ENCODE measurements at places on chromosomes 2 and 18.

DNA sequence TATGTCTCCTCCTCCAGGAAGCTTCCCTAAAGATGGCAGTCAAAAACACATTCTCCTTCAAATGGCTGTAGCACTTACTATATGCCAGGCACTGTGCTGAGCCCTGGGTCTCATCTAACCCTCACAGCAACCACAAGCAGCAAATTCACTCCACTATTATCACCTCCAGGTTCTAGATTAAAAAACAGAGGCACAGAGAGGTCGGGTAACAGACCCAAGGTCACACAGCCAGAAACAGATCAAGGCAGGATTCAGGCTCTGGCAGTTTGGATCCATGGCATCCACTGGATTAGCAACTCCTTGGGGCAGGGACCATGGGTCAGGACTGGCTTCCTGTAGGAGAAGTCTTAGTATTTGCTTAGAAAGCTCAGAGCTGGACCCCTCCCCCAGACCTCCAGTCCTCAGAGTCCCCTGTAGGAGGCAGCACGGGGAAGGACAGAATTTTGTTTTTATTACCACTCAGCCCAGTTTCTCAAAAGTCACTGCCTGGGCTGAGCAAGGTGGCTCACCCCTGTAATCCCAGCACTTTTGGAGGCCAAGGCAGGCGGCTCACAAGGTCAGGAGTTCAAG is 34.4 kb downstream of the ZFP36L2 start:
- no peak for DNase-seq

DNA sequence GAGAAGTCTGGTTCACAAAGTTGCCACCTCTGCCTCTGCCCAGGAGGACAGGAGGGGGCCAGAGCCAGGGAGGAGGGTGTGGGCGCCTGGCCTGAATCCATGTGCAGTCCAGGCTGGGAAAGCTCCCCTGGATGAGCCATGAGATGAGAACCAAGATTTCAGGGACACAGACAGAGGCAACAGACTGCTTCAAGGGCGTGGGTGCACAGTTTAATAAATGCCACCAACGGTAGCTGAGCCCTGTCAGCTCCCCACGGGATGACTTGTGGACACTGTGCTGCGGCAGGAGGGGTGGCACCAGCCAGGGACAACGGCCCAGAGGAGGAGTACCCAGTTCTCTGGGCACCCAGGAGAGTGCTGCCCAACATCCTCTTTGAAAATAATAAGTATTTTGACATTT is 15.2 kb downstream of the CAPG start:
- DNase-seq: no peak

DNA sequence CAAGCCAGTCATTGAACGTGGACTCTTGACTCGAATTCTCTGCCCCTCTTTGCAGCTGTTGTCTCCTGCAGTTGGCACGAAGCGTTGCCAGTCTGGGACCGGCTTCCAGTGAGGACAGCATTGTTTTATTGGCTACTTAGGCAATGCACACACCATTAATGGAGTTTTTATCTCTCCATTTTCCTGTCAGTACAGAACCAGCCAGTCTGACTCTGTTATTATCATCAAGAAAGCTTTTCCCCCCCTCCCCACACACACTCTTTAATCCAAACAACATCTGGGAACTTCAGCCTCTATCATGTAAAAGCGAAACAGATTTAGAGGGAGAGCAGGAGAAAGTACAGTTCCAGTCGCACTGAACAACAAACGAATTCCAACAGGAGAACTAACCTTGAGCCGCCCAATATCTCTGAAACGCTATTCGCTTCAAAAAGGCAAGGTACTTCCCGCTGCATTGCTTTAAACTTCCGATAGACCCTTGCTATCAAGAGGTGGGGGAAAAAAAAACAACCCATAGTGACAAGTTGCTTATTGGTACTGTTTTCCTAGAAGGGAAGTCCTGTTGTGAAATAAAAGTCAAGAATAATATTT is 38.2 kb downstream of the ACVR1 start:
- DNase-seq: no peak

DNA sequence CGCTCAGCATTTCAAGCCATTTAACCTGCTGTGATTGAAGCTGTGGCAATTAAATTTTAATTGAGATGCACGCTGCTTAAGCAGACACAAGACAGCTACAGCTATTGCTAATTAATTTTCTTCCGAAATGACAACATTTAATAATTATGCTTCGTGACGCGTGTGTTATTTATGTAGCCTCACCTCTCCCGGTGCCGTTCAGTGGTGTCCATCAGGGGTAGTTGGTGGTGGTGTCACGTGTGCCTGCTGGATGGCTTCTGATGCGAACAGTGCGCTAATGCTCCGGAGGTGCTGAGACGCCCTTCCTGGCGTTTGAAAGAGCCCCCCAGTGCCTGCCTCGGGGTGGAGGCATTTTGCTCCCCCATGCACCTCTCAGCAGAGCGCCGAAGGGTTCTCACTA is 39.5 kb downstream of the GLI2 start:
- DNase-seq: no peak

DNA sequence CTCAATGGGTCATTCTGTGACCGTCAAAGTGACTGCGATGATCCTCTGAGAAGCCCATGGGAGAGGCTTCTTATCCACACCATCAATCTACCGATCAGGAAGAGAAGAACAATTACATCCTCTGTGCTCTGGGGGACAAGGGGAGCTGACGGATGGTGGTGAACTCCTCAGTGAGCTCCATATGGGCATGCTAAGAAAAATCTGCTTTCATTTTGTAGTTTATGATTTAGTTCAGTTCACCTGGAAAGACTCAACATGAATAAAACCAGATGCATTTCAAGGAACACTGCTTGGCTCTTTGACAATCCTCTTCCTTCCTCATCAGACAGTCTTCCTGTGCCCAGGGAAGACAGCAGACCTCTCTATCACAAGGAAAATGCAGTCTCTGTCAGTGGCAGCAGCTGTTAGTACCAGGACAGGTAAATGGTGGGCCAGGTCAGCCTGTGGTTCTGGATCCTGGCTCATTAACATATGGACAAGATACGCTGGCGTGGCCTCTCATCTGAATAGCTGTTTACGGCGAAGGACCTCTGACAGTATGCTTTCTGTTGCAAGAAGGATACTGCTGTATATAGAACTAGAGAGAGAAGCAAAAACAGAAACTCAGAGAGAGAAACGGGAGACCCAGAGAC is 176.9 kb downstream of the BCL2 start:
- no peak for DNase-seq

DNA sequence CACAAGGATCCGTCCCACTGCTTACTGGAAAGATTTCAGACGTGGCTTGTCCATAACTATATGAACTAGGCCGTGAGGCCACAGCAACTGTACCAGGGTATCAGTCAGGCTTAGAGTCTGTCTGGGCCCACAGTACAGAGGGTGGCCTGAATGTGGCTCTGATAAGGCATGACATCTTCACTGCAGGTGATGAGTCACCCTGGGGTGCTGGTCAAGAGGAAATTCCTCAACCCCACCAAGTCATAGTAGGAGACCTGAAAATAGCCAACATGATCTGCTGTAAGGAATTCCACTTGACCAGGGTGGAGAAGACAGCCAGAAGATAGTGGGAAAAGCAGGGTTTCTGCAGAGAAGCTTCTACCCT is 107.7 kb downstream of the INHBB start:
- no peak for DNase-seq
